ENCODE measurements at places on chromosomes 7 and 10.

- DNase-seq = no peak
These were observed 1.8 kb upstream of the CLDN15 start for GRCh38 chr7:101239191-101239950.

DNA sequence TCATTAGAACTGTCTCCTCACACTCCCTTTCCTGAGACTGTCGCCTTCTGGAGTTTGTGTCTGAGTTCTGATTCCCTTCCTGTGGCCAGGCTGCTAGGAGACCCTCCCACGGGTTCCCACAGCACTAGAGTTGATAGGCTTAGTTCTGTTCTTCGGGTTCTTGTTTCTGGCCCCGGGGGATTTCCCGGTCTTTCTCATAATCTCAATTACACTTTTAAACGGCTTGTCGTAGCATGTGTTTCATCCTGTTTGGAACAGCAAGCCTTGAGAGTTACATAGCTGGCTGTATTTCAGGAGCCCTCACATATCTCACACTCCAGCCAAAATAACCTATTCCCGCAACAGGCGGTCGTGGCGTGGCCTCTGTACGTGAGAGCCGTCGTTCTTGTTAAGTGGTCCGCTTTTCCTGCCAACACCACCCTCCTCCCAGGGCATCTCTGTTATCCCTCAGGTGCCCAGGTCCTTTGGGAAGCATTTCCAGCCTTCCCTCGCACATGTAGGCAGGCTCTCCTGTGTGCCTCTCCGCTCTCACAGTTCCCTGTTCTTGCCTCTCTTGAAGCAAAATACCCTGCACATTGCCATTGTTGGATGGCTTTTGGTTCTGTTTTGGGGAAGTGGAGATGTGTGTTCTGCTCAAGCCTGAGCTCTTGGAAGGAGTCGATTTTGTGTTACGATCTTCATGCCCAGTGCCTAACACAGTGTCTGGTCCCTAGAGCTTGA lies 46.0 kb downstream of the CDC123 start:
- DNase-seq = no peak

DNA sequence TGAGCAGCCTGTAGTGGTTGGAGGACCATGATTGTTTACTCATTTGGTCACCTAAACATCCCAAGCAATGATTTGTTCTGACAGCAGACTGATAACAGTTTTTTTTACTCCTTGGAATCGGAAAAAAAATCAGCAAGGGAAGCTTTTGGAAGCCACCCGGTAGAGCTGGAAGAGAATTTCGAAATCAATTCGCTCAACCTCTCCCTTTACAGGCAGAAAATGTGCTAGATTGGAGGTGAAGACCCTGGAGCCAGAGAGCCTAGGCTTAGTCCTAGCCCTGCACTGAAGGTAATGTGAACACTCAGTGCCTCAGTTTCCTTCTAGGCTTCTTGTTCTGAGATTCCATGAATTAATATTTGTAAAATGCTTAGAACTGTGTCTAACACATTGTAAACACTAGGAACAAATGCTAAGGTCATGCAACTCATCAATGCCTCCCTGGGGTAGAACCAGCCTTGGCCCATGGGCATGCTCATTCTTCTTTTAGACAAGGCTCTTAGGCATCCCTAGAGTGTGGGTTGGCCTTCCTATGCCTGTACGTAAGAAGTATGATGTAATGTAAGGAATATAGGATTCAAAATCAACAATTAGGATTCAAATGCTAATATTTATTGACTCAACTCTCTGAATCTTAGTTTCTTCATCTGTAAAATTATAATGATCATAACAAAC lies 52.7 kb downstream of the MET start:
- DNase-seq = no peak

- DNase-seq = no peak
These were observed 13.0 kb upstream of the ANTXRL start for GRCh38 chr10:46273506-46274477.

DNA sequence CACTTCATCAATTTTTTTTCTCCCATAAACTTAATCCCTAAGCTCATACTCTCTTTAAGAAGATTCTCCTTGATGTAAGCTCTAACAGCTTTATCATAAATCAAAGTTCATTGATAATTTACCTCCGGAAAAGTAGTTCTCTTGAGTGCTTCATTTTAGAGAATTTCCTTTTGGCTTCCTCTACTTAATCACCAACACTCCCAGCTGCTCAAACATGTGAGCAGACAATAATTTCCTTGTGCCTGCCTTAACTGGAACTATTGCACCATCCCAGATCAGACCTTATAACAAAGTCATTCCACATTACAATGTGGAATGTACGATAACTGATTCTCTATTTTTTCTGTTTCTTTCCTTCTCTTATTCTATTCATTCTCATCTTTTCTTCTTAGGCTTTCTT lies 5.9 kb downstream of the FEZF1 start:
- DNase-seq = no peak

- no peak for DNase-seq
These were observed 81.9 kb downstream of the BUB3 start for GRCh38 chr10:123236126-123236525.

GRCh38 chr10:125857185-125857760 lies 23.8 kb downstream of the DHX32 start:
- DNase-seq = no peak

- no peak for DNase-seq
These were observed 24.1 kb upstream of the MYH16 start for GRCh38 chr7:99248391-99249095.

- DNase-seq = no peak
These were observed 8.1 kb upstream of the DEPP1 start for GRCh38 chr10:44986670-44987069.

DNA sequence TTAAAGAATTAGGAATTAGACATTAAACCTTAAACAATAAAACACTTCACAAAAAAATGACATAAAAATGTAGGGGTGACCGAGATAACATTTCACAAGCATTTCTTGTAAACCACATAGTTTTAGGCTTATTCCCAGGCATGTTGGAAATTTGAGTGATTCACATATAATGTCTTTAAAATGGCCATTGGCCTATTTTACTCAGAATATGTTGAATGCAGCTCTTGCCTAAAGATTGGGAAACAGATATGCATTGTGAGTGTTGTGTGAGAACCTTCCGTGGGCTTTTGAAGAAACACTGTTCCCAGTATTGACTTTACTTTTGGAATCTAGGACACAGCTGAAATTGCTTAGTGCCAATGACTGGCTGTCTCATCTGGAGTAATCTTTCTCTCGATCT lies 79.6 kb downstream of the ARL5B start:
- no peak for DNase-seq

- DNase-seq = no peak
These were observed 24.4 kb downstream of the AKR1E2 start for GRCh38 chr10:4850397-4850796.

DNA sequence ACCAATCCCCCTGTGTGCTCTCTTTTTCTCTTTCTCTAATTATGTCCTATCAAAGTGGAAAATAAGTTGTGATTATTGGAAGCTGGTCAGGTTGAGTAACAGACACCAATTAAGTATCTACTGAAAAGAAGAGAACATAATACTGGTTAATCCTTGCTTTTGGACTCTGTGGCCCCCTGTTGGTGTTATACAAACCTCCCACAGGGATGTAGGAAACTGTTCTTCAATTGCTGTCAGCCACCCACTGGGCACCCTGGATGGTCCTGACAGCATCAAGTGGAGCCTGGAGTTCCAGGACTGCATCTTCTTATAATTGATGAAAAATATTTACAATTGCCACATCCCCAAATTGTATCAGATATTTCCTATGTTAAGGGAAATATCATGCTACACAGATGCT lies 939.7 kb downstream of the KCNMA1 start:
- DNase-seq = no peak

DNA sequence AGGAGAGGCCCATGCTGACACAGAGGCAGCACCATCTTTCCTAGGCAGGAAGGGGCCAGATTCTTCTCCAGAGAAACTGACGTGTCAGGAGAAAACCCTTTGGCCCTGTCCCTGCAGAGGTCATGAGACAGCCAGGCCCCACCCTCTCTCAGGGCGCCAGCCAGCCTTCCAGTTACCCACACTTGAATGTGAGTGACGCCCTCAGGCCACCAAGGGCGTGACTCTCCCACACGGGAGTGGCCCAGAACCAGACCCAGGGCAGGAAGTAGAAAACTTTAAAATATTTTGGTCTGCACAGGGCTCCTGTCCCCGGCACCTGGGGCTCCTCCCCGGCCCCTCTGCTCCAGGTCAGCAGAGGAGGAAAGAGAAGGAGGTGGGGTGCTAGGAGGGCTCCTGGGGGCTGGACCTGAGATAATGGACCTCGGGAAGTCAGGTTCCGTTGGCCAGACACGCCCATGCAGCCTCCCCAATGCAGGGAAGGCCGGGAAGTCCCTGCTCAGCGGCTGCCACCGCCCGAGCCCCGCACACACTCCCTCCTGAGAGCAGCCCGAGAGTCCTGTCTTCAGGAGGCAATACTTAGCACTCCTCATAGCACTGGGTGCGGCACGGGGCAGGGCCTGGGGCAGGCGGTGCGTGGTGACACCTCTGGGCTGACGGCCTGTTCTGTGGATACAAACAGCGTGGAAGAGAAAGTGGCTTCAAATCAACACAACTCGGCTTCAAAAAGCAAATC lies 67.0 kb upstream of the CFAP46 start:
- no peak for DNase-seq

DNA sequence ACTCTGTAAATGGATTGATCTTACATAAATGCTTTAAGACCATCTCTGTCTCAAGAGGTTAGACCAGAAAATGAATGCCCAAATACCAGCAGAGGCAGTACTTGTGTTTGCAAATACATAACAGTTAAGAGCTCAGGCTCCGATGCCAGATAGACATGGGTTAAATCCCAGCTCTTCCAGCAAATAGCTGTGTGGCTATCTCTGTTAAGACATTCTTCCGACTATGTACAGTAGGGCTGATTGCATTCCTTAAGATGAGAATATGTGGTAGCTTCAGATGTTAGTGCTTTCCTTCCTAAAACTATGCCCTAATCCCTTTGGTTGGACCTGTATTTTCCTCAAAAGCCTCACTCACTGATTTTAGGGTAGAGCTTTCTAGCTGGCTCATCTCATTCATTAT lies 2.2 kb downstream of the IDE start:
- DNase-seq = no peak

GRCh38 chr7:108094346-108094745 lies 35.8 kb downstream of the LAMB4 start:
- no peak for DNase-seq

- no peak for DNase-seq
These were observed 12.3 kb downstream of the SH3PXD2A start for GRCh38 chr10:103843045-103843444.

GRCh38 chr10:1177936-1178335 lies 121.8 kb downstream of the WDR37 start:
- DNase-seq = no peak

- no peak for DNase-seq
These were observed 78.8 kb downstream of the FGFR2 start for GRCh38 chr10:121519411-121519810.

DNA sequence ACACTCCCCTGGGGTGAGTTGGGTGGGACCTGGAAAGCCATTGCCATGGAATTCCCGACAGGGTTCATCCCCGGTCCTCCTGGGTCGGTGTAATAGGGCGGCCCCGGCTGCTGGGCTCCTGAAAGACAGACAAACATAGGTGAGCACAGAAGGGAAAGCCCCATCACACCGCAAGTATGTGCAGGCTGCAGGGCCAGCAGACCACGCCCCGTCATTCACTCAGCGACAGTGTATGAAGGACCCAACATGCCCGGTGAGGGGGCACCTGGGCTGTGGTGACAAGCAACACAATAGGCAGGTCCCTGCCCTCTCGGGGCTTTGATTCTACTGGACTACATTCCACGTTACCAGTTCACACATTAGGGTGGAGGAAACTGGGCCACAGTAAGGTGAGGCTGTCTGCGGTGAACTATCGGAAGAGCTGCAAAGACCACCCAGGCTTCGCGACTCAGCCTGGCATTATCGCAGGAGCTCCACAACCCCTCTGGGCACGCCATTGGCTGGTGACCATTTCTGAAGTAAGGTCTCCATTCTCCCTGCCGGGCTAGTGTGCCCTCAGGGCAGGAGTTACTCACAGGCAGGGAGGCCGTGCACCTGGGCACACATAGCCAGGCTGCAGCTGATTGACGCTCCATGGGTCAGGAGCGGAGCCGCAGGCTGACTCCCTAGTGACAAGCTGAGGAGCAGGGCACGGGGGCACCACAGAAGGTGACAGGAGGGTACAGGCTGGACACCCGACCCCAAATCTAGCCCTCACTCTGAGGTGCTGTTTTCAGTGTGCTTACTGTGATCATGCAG lies 99.2 kb downstream of the VOPP1 start:
- DNase-seq = no peak

DNA sequence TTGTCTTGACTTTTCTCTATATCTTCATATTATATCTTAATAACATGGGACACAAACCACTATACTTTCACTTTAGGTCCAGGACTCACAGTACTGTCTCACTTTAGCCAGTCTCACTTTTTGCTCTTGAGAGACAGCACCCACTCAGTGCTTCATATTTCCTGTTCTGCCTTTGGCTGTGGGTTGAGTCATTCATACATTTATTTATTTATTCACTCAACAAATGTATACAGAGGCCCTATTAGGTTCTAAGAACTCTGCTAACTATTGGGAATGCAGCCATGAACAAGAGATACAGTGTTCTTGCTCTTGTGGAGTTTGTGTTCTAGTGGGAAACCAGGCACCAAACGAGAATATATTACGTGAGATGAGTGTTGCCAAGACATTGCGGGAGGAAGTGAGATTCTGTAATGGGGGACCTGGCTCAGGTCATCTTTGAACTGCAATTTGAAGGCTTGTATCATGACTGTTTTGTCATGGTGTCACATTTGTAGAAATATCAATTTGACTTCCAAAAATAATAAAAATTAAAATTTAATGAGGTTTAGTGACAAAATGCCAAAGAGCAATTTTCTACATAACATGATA lies 190.1 kb downstream of the SDHAF3 start:
- no peak for DNase-seq

GRCh38 chr10:71323407-71323806 lies 4.3 kb downstream of the SLC29A3 start:
- no peak for DNase-seq

- no peak for DNase-seq
These were observed 175.0 kb downstream of the PLPP4 start for GRCh38 chr10:120632047-120632446.

GRCh38 chr10:50641626-50642025 lies 17.9 kb upstream of the SGMS1 start:
- DNase-seq = no peak

Measured in cortex of kidney (tissue), 1 donor.